ENCODE measurements at places on chromosomes 6 and 20.
A peak's percentile ranks its signal among the peaks of the same experiment; 100 is the strongest.

DNA sequence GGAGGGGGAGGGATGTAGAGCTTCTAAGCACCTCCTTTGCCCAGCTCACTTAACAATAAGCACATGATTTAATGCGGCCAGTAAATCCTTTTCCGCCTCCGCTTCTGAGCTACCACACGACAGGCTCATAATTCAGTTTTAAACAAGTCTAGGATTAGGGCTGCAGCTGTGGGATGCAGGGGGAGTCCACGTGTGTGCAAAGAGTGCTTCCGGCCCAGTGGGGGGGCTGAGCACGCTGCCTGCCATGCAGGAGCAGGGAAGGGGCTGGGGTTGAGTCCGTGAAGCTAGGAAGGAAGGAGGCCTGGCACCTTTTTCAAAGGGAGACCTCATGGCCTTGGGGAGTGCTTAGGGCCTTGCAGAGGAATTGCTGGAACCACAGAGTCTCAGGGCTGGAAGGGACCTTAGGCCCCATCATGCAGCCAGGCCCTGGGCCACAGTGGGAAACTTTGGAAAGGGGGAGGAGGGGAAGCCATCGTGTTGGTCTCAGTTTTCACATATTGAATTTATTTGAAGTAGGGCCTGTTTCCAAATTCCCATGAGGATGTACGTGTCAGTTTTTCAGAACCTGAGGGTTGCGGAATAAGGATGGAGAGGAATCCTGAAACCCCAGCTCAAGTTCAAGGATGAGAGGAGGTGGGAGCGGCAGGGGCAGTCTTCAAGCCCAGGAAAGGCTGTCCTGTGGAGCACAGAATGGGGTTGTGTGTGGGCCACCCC, 96.1 kb downstream of the VEGFA start:
- no peak for DNase-seq

GRCh38 chr6:85798931-85799652, 156.4 kb upstream of the SYNCRIP start:
- no peak for DNase-seq

GRCh38 chr20:16761305-16761829, 13.2 kb downstream of the OTOR start:
- DNase-seq, result peak; percentile 22

DNA sequence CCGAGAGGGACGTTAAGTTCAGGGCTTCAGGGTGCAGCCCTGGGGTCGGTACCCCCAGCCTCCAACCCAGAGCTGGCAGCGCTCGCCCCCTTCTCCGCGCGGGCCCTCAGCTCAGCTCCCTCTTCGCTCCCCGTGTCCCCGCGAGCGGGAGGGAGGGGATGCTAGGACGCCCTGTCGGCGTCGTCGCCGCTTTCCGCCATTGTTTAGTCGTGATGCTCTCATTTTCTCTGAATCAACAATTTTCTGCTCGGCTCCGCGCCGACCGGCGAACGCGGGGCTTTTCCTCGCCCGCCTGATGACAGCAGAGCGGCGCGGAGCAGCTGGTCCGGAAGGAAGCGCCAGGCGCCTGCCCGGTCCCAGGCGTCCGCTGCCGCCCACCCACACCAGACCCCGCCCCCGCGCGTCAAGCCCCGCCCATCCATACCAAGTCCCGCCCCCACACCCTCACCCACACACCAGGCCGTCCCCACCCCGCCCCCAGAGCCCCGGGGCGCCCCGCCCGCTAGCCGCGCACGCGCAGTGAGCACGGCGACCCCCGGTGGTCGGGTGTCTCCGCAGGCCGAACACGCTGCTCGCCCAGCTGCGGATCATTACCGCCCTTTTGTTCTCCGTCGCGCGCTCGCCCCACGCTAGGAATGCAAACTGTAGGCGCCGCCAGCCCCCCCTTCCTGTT, 50.1 kb upstream of the SLC32A1 start:
- DNase-seq, result peak; percentile 73

DNA sequence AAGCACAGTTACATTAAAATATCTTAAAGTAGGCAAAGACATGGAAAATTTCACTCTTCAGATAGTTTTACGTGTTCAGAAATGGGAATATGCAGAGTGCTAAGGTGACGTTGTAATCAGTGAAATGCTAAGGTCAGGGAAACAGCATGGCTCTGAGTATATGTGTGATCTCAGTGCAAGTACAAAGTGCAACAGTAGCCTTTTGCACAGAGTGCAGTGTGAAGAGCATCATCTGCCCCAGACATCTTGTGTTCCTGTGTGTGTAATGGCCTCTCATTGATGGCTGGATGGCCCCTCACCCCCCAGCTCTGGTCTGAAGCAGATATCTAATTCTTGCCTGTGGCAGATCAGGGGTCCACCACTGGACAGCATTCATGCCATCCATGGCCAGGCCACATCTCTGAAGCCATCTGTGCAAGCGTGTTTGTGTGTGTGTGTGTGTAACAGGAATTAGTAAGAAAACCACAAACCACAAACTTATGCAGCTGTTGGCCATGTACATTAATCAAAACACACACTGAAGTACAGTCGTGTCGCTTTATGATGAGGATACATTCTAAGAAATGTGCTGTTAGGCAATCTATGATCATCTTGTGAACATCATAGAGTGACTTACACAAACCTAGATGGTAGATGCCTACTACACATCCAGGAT, 165.1 kb downstream of the RALGAPA2 start:
- DNase-seq, result no peak

DNA sequence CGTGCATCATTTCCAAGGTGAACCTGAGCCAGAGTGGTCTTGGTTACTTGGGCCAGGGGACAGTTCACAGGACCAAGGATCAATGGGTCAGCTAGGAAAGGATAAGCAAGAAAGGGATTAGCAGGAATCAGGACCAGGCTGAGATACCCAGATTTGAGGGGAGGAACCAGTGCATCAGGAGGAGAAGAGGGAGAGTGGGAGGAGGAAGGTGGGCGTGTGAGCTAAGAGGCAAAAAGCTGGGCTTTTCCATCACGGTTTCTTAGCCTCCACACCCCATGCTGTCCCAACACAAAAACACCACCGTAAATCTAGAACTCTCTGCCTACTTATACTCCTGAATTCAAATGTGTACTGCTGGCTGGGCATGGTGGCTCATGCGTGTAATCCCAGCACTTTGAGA, 27.5 kb downstream of the EYA4 start:
- no peak for DNase-seq

- no peak for DNase-seq
These were observed 54.7 kb downstream of the FGD2 start for GRCh38 chr6:37060195-37060559.

DNA sequence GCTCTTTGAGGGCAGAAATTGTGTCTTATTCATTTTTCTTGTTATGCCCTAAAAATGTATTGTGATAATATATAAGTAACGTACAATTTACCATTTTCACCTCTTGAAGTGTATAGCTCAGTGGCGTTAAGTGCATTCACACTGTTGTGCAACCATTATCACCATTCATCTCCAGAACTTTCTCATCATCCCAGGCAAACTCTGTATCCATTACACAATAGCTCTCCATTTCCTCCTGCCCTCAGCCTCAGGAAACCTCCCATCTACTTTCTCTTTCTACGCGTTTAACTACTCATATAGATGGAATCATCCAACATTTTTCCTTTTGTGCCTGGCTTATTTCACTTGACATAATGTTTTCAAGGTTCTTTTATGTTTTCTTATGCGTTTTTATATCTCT, 184.6 kb downstream of the ESR1 start:
- no peak for DNase-seq

DNA sequence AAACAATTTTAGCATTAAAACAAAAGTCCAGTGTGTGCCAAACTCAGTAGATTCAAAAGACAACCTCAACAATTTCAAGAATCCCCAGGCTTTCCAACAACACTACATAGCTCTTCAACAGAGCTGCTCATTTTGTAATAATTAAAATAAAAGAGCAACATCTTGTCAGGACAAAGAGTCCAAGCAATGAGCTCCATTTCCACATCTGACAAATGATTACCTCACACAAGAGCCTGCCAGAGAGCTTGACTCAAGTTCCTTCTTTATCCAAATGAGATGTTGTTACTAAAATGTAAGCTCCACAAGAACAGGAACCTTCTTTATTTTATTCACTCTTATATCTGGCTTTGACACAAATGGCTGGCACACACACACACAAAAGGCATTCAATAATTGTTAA, 449.8 kb downstream of the HACE1 start:
- no peak for DNase-seq

- no peak for DNase-seq
These were observed 22.4 kb upstream of the RALY start for GRCh38 chr20:33971147-33971975.

GRCh38 chr20:56587307-56588041, 41.6 kb upstream of the TFAP2C start:
- no peak for DNase-seq

DNA sequence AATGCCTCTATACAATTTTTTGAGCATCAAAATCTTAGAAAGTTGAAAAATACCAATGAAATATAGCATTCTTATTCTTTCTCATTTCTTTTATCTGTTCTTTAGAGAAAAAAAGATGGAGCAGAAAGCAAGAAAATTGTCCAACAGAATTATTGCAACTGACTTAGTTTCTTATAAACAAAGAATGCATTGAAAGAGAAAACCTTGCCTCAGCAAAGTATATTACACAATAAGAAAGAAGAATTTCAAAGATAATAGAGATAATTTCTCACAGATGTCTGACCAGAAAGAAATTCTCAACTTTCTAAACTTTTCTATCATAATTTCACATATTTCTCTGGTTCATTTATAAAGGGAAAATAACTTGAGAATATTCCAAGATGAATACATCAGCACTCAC, 47.0 kb upstream of the PRND start:
- no peak for DNase-seq

GRCh38 chr20:16553101-16553500, 20.1 kb downstream of the KIF16B start:
- DNase-seq, result no peak

DNA sequence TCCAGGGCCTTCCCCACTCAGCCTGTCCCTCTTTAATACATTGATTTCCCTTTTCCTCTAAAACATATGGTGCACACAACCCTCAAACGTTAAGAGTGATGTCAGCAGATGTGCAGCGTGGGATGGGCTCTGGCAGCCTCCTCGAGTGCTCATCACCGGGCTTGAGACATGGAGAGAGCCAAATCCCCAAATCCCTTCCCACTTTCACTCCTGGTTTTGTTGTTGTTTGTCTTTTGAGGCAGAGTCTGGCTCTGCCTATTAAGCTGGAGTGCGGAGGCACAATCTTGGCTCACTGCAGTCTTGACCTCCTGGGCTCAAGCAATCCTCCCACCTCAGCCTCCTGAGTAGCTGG, 5.8 kb upstream of the PLTP start:
- no peak for DNase-seq

DNA sequence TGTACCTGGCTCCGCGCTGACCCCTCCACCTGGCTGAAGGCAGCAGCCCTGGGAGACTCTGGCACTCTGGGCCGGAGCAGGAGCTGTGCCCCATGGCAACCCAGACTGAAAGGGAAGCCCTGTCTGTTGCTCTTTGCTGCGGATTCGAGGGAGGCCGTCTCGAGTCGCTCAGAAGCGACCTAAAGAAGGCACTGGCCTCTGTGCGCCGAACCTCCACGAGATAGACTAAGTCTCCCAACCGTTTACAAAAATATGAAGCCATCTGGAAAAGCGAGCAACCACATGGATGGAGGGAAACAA, 10.5 kb upstream of the TBX18 start:
- no peak for DNase-seq

DNA sequence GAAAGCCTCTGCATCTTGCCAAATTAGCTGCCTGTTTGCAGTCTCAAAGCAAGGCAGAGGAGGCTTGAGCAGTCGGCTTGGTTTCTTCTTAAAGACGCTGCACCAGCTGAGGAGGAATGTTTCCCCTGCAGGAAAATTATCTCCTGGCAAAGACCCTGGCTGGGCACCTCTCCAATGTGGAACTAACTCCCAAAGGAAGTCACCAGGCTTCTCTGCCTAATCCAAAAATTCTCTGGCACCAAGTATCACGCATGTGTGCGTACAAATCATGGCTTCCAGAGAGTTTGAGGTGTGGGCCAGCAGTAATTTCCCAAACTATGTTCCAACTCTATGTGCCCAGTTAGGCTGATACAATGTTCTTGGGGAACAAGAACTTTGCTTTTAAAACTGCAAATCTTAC, 176.2 kb downstream of the KIF16B start:
- no peak for DNase-seq

DNA sequence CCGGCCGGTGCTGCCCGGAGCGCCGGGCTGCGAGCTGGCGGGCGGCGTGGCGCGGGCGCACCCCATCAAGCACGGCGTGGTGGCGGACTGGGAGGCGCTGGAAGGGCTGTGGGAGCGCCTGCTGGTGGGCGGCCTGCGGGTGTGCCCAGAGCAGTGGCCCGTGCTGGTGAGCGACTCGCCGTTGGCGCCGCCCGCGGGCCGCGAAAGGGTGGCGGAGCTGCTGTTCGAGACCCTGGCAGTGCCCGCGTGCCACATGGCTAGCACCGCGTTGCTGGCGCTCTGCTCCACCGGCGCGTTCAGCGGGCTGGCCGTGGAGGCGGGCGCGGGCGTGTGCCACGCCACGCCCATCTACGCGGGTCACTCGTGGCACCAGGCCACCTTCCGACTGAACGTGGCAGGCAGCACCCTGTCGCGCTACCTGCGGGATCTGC, 517 bp downstream of the ACTL10 start:
- DNase-seq, result no peak

DNA sequence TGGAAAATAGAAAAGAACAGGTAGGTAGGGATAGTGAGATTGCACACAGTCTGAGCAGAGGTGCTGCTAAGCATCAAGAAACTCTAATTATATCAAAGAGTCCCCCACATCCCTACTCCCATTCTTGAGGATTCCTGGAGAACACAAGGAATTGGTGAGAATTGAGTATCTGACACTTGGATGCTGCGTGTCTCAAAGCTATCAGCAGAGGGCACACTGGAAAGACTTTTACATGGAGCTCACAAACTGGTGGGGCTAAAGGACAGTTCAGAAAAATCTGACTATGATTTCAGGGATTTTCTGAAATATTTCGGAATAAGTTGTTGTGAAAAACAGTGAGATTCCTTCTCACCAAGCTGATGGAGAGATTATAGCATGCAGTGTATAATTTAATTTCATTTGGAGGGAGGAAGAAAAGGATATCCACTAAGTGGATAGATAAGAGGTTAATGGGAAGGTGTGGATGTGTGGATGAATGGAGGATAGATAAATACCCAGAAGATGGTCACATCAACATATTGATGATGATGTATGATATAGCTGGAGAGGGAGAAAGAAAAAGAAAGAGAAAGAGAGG, 215.4 kb upstream of the DEFB112 start:
- DNase-seq, result no peak

DNA sequence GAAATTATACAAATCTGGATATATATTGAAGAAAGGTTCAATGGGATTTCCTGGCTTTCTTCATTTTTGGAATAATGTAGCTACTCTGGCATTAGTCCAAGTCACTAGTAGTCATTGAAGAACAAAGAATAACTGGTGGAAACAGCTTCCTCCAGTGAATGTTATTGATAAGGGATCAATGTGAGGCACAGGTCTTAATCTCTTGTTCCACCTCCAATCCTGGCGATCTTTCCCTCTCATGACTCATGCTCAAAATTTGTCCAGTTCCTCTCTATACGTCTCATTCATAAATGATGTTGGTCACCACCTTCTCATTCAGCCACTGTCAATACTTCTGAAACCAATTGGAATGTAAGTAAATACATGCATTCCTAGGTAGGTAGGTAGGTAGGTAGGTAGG, 185.0 kb upstream of the BMP2 start:
- no peak for DNase-seq

Data from GM12891 (cell line).